Muscle of leg (tissue), 16 donors: ENCODE measurements at places on chromosomes 5 and 9.
A peak's percentile ranks its signal among the peaks of the same experiment; 100 is the strongest.

DNA sequence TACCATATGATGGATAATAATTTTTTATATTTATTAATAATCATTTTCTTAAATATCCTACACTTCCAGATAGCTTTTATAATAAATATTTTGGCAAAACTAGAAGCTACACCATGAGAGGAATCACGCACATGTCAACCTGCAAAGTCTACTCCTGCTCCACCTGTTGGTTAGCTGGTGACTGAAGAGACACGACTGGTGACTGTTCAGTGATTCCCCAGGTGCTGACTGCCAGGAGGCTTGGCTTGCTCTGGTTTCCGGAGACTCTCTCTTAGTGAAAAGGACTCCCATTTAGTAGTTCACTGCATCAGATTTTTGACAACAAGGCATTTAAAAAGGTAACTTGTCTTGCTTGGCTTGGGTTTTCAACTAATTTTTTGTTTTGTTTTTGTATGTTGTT, 20.9 kb downstream of the GZMA start:
- no peaks in the 10 kb centered on the region for H3K27me3 ChIP-seq
- H3K4me1 ChIP-seq, result no peaks in the 10 kb centered on the region
- H3K36me3 ChIP-seq, result no peaks in the 10 kb centered on the region
- H3K27ac ChIP-seq, result no peak overlapping the region
- no peak overlapping the region for H3K4me3 ChIP-seq
- DNase-seq, result no peak

DNA sequence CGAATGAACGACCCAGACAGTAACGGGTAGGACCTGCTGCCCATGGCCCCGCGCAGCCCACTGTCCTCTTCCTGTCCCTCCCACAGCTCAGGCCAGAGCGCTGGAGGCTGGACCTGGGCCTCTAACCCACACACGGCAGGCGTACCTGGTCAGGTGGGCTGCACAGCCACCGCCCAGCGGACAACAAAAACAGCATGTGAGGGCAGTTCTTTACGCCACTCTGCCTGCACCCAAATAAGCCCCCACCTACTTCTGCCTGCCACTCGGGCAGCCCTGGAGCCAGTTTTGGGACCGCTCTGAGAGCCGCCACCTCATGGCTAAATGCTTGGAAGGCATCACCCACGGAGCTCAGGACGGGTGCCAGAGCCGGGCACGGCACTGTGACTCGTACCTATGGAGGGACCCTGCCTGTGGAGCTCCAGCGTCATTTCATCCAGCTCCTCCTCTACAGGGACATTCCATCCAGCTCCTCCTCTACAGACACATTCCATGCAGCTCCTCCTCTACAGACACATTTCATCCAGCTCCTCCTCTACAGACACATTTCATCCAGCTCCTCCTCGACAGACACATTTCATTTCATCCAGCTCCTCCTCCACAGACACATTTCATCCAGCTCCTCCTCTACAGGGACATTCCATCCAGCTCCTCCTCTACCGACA, 18.9 kb downstream of the CLPTM1L start:
- peaks cover 56% of the 10 kb centered on the region for H3K36me3 ChIP-seq
- DNase-seq, result no peak
- peaks cover 18% of the 10 kb centered on the region for H3K4me1 ChIP-seq

DNA sequence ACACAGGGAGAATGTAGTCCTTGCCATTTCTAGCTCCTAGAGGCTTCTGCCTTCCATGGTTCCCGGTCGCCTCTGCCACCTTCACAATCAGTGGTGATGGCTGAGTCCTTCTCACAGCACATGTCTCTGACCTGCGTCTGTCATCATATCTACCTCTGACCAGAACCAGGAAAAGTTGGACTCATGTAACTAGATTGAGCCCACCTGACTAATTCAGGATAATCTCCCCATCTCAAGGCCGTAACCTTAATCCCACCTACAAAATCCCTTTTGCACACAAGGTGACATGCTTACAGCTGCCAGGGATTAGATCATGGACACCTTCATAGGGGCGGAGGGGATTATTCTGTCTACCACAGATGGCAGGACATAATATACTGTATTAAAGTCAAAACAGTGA, 375.6 kb downstream of the ICE1 start:
- no peak overlapping the region for H3K4me3 ChIP-seq
- H3K36me3 ChIP-seq, result no peaks in the 10 kb centered on the region
- DNase-seq, result no peak
- no peak overlapping the region for H3K27ac ChIP-seq
- no peaks in the 10 kb centered on the region for H3K27me3 ChIP-seq
- peaks cover 3% of the 10 kb centered on the region for H3K4me1 ChIP-seq

DNA sequence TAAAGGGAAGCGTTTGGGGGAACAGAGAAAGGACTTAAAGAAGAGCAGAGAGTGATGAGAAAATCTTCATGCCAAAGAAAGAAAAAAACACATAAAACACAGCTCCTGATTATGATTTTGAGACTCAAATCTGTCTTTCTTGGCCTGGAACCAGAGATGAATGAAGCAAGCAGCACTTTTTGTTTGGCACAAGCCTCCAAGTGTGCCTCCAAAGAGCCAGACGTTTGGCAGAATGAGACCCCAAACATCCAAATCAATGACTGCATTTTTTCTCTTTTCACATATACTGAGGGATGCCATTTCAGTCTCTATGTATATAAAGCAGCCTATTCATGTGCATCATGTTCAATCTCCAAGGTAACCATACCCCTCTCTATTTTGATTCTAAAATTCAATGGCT, 424.2 kb downstream of the TUSC1 start:
- no peak overlapping the region for H3K27ac ChIP-seq
- H3K4me1 ChIP-seq, result no peaks in the 10 kb centered on the region
- no peaks in the 10 kb centered on the region for H3K27me3 ChIP-seq
- no peak overlapping the region for H3K4me3 ChIP-seq
- peak; percentile 5 for DNase-seq

GRCh38 chr9:2257248-2257929, 242.2 kb downstream of the SMARCA2 start:
- H3K4me1 ChIP-seq, result peaks cover 9% of the 10 kb centered on the region
- H3K27me3 ChIP-seq, result no peaks in the 10 kb centered on the region
- no peak overlapping the region for H3K4me3 ChIP-seq
- no peak for DNase-seq
- no peaks in the 10 kb centered on the region for H3K36me3 ChIP-seq
- no peak overlapping the region for H3K27ac ChIP-seq

GRCh38 chr9:83707518-83707767, 315 bp downstream of the UBQLN1 start:
- H3K4me3 ChIP-seq, result peak overlapping the region; percentile 97
- no peak for DNase-seq
- no peaks in the 10 kb centered on the region for H3K36me3 ChIP-seq
- no peaks in the 10 kb centered on the region for H3K27me3 ChIP-seq

DNA sequence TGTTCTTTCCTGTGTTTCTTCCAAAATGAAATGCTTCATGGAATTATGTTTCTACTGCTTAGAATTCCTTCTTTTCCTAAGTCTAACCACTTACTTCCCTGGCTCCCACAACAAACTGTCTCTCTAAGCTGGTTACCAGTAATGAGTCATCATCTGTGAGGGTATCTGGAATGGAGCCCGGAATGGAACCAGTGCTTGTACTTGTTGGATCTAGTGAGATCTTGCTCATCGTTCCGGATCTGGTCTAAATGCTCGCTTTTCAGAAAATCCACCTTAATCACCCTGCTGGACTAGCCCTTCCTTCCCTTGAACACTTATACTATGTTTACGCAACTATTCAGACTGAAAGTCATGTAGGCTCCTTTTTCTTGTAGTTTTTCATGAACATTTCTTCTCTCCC, 184.8 kb downstream of the PBX3 start:
- peak; percentile 48 for DNase-seq
- H3K4me1 ChIP-seq, result no peaks in the 10 kb centered on the region
- no peaks in the 10 kb centered on the region for H3K36me3 ChIP-seq
- no peak overlapping the region for H3K4me3 ChIP-seq
- no peaks in the 10 kb centered on the region for H3K27me3 ChIP-seq

- H3K27me3 ChIP-seq, result peaks cover 2% of the 10 kb centered on the region
- peaks cover 14% of the 10 kb centered on the region for H3K4me1 ChIP-seq
- no peak overlapping the region for H3K27ac ChIP-seq
- no peak overlapping the region for H3K4me3 ChIP-seq
- H3K36me3 ChIP-seq, result no peaks in the 10 kb centered on the region
Measured at GRCh38 chr5:79868163-79868670, 122.8 kb downstream of the MTX3 start.

DNA sequence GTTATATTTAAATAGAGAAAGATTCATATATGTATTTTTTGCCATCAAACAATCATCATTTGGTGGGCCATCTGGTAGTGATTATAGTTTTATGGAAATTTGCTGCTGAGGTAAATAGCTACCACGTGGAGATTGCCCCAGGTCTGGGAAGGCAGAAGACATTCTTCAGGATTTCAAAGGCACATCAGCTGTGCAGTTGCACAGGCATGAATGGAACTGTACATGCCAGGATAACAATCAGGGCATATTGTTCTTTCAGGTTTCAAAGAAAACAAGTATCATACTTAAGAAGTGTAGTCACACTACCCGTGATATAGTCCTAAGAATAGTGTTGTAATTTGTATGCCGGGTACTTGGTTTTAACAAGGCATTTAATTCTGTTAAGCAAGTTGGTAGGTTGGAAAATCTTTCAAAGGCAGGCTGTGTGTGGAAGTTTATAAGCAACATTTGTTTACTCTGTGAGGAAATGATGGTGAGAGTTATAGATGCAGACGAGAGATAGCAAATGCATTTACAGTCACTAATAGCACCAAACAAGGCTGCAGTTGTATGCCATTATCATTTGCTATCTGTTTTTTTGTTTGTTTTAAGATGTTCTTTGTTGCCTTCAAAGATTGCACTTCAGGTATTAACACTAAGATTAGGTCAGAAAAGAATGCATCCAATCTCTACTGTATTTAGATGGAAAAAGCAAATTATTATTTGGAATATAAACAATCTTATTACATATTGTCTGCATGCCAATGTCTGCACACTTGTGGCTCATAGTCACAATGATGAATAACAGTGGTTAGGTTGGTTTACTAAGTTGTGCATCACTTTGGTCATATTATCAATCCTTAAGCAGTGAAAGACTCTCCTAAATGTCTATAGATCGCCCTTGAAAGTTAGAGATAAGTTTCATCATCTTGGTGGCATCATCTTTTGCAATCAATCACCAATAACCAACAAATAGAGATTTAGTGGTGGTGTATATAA, 55.3 kb downstream of the RPS23 start:
- H3K27me3 ChIP-seq, result no peaks in the 10 kb centered on the region
- no peak for DNase-seq
- H3K27ac ChIP-seq, result no peak overlapping the region

DNA sequence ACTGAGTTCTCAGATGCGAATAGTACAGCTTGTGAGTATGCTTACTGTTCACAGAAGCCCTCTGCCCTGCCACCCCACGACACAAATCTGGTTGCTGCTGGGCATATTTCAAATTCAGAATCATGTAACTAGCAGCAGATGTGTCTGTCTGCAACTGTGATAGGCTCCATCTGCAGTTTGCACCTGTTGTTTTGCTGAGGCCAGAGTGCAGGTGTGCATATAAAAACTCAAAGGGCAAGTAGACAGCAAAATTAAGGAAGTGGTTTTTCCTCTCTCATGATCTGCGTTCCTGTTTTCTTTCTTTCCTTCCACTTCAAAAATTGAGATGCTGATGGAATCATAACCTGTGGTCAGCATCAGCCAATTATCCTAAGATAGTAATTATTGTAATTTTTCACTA, 1000.5 kb downstream of the PTPRD start:
- peak; percentile 23 for DNase-seq
- H3K27me3 ChIP-seq, result no peaks in the 10 kb centered on the region
- no peaks in the 10 kb centered on the region for H3K4me1 ChIP-seq
- H3K4me3 ChIP-seq, result no peak overlapping the region

DNA sequence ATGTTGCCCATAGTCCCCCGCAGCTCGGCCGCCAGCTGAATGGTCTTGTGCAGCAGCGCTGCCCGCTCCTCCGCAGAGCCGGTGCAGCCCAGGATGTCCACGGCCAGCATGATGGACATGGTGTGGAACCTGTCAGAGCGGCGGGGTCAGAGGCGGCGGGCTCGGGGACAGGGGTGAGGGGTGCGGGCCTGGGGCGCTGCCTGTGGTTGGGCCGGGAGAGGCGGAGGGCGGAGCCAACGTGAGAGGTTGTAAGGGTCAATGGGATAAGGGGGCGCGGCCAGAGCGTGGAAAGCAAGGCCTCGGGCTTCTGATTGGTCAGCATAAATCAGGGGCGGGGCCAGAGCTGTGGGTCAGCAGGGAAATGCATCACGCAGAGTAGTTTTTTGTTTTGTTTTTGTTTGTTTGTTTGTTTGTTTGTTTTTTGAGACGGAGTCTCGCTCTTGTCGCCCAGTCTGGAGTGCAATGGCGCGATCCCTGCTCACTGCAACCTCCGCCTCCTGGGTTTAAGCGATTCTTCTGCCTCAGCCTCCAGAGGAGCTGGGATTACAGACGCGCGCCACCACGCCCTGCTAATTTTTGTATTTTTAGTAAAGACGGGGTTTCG, 6.8 kb upstream of the TOR2A start:
- no peak overlapping the region for H3K4me3 ChIP-seq
- no peaks in the 10 kb centered on the region for H3K27me3 ChIP-seq
- H3K36me3 ChIP-seq, result peaks cover 29% of the 10 kb centered on the region

GRCh38 chr9:119416793-119417192, 47.6 kb upstream of the BRINP1 start:
- no peaks in the 10 kb centered on the region for H3K4me1 ChIP-seq

DNA sequence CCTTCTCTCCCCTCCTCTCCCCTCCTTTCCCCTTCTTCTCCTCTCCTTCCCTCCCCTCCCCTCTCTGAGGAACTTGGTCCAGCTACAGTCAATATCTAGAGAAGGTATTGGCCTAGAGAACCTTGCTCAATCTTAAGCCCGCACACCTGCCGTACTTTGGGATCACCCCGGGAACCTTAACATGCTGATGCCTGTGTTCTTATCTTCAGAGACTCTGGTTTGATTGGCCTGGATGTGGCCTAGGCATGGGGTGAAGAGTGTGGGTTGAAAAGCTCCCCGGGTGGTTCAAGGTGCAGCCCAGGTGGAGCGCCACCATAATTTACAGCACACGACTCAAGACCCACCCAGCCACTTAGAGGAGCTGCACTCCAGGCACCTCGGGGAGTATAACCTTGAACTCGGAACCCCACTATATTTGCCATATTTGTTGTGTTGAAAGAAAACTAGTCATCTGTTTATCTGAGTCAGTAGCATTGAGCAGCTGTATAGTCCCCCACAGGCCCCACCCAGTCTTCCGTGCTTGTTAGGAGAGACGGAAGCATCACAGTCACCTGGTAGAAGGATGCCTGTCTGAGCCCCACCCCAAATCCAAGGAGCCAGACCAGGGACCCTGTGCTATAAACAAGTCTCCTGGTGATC, 14.4 kb upstream of the PHF19 start:
- H3K4me1 ChIP-seq, result peaks cover 41% of the 10 kb centered on the region
- no peaks in the 10 kb centered on the region for H3K27me3 ChIP-seq
- no peaks in the 10 kb centered on the region for H3K36me3 ChIP-seq
- H3K27ac ChIP-seq, result no peak overlapping the region

DNA sequence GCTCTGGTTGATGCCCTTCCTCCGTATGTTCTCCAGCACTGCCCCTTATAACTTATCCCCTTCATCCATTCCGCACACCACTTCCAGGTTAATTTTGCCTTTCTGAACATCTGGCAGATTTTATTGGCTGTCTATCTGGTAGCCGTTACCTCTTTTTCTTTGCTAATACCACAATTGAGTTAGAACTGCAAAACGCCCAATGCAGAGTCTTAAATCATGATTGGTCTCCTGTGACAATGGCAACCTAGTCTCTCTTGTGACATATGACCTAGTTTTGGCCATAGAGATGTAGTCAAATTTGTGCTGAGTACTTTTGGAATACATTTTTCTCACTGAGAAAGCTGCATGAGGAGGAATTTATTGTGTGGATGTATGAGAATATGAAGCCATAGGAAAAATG, 365.7 kb upstream of the PRR16 start:
- DNase-seq, result no peak
- no peaks in the 10 kb centered on the region for H3K36me3 ChIP-seq
